Putamen (tissue), 1 donor: ENCODE measurements at places on chromosomes 1 and 21.

GRCh38 chr21:45361033-45361997, 43.6 kb upstream of the COL18A1 start:
- DNase-seq: no peak

- no peak for DNase-seq
Observed at GRCh38 chr1:205652984-205653383, 21.2 kb upstream of the ELK4 start.

DNA sequence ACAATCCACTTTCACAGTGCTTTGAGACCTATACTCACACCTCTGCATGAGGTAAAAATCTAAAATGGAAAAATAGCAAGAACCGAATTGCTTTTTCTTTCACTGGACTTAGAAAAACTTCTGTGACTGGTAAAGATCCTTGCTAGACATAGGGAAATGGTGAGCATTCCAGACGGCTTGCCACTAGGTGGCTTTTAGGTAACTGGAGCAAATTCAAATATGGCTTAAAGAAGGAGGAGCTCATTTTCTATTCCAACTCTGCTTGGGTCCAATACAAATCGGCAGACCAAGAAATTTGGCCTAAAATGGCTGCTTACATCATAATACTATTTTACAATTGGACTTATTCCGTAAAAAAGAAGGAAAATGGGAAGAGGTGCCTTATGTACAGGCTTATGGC, 977.9 kb downstream of the ADGRL2 start:
- DNase-seq: no peak

DNA sequence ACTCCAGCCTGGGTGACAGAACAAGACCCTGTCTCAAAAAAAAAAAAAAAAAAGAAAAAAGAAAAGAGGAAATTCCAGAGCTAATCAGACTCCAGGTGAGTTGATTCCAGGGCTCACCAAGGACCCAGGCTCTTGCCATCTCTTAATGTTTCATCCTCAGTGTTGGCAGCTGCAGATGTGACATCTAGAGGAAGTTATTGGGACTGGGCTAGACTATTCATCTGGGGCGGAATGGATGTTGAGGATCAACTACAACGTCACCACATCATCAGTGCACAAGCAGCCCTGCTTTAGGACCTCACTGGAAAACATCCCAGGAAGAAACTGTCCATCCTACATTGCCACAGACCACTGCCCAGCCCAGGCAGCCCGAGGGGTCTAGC, 28.6 kb upstream of the PARP1 start:
- no peak for DNase-seq

DNA sequence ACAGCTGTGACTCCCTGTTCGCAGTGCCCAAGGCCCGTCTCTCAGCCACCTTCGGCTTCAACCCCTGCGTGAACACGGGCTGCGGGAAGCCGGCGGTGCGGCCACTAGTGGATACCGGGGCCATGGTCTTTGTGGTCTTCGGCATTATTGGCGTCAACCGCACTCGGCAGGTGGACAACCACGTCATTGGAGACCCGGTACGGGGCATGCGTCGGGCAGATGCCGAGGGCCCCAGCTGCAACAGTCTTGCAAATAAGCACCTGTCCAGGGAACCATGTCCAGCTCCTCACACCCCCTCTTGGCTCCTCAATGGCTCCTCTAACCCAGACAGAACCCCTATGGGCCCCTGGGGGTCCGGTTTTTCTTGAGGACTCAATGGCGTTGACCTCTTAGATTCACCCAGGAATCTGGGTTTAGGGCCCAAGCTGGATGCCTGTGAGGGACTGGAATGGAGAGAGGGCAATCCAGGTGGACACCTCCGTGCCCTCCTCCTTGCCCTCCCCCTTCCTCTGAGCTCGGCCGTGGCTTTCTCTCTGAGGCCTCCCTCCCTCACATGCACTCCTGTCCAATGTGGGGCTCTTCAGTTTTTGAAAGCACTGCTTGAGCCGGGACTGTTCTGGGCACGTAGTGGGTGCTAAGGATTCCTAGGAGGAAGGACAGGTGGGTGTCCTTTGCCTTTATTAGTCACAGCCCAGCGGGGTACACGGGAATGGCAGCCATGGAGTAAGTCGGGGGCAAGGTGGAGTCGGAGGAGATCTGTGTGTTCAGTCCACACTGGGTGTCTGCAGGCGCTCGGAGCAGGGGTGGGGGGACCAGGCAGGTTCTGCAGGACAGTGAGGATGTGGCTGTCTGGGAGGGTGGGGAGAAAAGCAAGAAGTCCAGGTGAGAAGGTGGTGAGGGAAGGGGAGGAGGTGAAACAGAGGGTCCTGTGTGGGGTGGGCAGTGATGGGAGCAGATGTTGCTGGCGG, 51.1 kb downstream of the DISP3 start:
- DNase-seq: no peak

DNA sequence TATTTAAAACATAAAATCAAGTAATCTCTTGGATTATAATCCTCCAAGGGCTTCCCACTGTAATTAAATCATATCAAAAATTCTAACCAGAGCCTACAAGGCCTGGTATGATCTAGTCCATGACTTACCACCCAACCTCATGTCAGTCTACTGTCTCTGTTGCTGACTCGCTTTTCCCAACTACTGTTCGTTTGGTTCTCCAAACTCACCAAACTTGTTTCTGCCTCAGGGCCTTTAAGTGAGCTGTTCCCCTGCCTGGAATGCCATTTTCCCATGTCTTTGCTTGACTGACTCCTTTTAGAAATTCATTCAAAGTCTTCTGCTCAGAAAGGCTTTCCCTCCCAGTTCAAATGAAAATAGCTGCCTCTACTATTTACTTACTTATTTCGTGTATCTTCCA, 95.9 kb downstream of the ZC3H11B start:
- no peak for DNase-seq
